Mesendoderm (in vitro differentiated cells): ENCODE measurements at places on chromosomes 3 and 15.

DNA sequence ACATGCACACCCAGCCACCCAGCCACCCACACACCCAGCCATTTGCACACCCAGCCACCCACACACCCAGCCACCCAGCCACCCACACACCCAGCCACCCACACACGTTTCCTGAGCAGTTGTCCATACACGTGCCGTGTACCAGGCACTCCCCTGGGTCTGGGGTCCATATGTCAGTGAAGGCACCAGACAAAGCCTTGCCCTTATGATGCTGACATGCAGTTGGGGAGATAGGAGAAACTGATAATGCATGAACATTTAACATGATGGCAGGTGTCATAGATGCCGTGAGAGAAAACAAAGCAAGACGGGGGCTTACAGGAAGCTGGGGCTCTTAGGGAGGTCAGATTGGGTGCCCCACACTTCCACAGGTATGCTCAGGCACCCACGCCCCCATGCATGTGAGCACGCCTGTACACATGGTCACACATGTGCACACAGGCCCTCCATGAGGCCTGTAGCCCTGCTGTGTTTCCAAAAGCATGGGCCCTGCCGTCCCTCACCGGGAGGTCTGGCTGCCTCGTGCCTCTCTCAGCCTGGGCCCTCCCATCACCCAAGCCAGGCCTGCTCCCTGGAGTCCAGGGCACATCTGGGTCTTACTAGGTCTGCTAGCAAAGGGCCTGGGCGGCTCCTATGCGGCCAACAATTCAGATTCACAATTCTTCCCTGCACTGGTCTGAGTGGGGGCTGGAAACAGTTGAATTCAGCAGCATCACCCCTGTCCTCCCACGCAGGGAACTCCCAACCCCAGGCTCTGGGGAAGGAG lies 3.6 kb upstream of the DNAJB8 start:
- DNase-seq: no peak

DNA sequence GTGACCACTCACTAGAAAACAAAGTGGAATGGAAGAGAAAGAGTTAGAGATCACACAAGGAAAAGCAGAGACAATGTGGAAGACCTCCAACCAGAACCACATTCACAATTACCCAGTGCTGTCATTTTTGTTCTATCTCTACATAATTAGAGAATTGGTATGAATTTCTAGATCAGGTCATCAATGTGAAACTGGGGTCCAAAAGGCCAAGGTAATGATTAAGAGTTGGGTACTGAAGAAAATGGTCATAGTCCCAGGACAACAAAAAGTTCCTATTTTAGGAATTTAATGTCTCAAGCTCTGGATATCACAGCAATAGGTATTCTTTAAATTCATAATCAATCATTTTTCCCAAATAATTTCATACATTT lies 84.7 kb upstream of the PPIB start:
- peak; percentile 7 for DNase-seq

GRCh38 chr3:23294770-23295387 lies 91.8 kb downstream of the UBE2E2 start:
- DNase-seq: no peak

GRCh38 chr15:31513178-31513577 lies 186.5 kb downstream of the KLF13 start:
- DNase-seq: no peak

- no peak for DNase-seq
Observed at GRCh38 chr15:55457401-55458022, 49.2 kb downstream of the PIERCE2 start.

DNA sequence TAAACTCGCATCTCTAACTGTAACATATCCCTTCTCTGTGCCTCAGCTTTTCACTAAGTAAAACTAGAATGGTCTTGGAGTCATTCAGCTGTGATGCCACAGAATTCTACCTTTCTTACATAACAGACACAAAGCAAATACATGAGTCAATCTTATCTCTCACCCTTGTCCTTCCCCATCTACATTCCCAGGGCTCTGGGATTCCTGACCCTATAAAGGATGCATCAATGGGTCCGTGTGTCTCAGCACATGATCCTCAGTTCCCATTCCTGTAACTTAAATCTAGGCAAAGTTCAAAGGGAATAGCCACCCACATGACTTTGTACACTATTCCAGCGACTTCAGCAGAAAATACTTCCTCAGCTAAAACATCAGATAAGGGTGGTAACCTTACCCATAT lies 11.8 kb upstream of the ARL8B start:
- no peak for DNase-seq

- DNase-seq: no peak
Observed at GRCh38 chr3:138908846-138909245, 38.1 kb downstream of the FOXL2 start.

GRCh38 chr15:100241572-100242482 lies 99.9 kb downstream of the ADAMTS17 start:
- peak; percentile 91 for DNase-seq

DNA sequence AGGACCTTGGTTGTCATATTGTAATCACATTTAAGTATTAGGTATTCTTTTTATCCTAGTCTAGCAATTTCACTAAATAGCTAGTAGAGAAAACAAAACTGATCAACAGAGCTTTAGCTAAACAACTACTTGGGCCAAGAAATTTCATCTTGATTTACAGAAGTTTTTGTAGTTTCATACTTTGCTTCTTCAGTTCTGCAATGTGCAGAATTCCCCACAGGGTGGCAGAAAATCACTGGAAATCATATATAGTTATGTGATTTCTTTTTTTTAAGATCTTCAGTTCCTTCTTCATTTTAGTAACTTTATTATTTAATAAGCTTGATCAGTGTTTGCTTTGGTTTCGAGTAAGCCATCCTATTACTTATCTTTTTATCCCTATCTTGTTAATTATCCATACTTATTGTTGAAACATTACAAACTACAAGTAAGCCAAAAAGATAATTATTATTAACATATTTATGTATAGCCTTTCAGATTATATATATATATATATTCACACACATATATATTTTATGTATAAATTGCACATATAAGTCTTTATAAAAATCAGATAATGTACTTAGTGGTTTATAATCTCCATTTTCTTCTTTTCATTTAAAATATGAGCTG lies 2.2 kb upstream of the BNIP2 start:
- DNase-seq: peak; percentile 23

GRCh38 chr3:169668957-169669741 lies 5.6 kb upstream of the MECOM start:
- peak; percentile 74 for DNase-seq

- peak; percentile 60 for DNase-seq
Observed at GRCh38 chr3:10387881-10388609, 67.1 kb upstream of the SEC13 start.

DNA sequence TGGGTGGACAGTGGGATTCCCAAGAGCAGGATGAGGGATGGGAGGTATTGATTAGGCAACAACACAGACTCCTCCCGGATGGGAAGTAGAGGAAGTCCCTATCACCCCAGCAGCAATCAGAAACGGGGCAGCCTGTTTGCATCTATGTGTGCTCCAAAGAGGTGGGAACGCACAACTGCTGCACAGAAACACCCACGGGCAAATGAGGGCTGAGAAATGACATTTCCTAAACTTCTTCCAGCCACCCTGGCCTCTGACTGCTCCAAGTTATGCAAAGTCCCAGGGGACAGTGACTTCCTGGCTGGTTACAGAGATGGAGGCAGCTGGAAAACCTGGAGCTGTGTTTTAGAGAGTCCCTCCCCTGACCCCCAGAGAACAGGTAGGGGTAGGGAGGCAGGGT lies 42.6 kb downstream of the HCN4 start:
- peak; percentile 3 for DNase-seq

DNA sequence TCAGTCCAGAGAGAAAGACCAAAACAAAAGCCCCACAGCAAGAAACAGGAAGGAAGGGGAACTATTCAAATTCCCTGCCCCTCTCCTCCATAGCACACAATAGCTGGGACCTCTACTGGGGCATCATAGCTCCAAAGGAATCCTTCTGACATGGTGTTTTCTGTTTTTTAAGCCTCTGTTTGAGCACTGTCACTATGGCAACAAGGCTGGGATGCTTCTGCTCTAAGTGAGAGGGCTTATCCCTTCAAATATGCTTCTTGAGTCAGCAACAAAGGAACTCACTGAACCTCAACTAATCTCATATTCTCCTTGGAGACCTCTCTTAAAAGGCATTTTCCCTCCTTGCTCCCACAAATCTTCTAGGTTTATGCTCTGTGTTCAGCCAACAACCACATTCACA lies 40.5 kb downstream of the MYLK start:
- DNase-seq: peak; percentile 85

- DNase-seq: peak; percentile 88
Observed at GRCh38 chr3:119579366-119580066, at the start of gene ADPRH. TSS of gene ADPRH (plus strand) at chr3:119579492. CDS start at chr3:119582170, 2,678 bp downstream.

DNA sequence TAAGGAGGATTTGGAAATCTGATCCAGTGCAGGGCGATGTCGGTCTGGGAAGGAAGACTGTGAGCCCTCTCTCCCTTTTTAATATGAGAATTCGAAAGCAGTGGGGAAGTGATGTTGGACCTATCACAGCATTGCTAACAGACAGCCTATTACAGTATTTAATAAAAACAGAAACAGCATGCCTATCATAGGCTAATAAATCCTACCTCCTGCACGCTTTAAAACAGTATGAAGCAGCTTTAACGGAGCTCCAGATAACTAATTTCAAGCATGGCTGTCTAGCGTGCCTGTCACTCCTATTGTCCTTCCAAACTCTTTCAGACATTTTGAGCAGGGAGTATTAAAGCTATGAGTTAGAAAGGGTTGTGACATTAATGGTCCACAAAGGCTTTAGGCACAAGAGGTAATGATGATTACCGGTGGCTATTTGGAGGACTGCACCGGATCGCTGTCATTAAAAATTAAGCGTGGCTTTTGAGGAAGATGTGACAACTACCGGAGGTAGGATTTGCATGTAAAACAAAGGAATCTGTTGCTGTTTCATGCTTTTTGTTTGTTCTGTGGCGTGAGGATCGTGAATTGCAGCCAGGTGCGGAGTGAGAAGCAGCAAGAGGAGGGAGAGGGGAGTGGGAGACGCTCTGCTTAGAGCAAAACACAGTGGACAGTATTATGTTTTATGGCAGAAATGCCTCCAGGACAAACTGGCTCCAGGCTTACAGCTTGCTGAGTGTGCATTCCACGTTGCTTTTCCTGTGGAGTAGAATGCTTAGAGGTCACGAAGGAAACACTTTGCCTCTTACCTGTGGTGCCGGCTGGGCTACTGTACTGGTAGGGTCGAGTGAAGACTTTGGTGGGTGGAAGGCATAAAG lies at the start of gene KCNMB2:
Gene KCNMB2 (plus strand): TSS at position 226 of the 869 bp plus-strand sequence.
- DNase-seq: no peak

DNA sequence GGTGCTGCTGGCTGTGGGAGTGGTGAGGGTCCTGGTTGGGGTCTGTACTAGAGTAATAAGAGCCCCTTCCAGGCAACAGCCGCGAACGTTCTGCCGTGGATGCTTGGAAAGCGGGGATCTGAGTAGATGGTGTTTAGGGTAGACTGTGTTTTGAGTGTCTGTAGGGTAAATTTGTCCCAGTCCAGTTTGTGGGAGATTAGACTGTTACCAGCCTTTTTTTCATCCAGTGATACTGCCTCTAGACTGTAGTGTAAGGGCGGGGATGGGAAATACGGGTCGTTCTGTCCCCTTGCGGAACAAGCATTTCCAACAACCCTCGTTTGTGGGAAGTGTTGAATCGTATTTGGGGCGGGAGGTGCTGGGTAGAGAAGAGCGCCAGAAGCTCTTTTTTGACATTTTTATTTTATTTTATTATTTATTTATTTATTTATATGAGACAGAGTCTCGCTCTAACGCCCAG lies 424 bp downstream of the HAUS2 start:
- DNase-seq: peak; percentile 62

DNA sequence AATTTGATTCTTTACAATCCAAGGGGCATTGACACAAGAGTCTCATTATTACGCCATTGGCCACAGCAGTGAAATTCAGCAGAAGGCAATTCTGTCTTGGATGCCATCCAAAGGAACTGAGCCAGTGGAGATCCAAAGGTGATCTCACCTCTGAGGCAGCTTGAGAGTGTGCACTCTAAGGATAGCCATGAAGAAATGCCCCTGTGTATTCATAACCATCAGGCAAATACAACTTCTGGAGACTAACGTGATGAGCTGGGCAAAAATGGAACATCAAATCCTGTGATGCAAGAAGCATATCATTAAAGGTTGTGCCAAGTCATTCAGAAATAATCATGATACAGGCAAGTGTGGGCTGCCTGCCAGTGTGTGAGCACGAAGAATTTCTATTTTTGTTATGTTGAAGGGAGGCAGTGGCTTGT lies 41.4 kb downstream of the ROBO2 start:
- DNase-seq: no peak

DNA sequence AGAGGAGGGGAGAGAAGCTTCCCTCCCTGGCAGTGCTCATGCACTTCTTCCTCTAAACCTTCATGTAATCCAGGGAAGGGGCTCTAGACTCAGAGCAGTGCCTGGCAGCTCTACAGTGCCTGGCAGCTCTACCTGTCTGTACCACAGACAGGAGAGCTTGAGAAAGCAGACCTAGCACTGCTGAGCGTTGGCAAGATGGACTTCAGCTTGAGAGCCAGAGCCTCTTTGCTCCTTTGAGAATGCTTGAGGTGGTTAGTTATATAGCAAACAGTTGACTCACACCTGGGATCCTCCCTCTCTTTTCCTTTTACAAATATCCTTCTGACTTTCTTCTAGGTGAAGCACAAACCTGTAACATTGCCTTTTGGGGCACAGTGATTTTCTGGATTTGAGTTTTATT lies 20.9 kb downstream of the FBXO22 start:
- DNase-seq: no peak

DNA sequence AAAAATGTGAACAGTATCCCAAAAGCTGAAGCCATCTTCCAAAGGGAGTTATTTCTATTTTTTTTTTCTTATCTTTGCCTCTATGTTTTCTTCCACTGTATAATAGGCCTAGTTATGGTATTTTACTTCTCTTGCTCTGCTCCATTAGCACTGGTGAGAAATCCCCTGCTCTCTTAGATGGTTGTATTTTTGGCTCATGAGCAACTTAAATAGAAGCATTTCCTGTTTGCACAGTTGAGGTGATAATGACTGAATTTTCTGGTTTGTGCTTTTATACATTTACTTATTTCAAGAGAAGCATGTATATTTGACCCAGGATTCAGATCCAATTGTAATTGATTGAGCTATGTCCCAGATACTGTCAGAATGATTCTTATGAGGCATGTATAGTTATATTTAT lies 61.6 kb upstream of the CD200R1L start:
- no peak for DNase-seq
